PC-3 (cell line): ENCODE measurements at places on chromosomes 5 and 9.

GRCh38 chr9:131845305-131846298 lies 105.7 kb upstream of the RAPGEF1 start:
- H3K36me3 ChIP-seq, result no peaks in the 10 kb centered on the region
- H3K27me3 ChIP-seq, result no peaks in the 10 kb centered on the region
- DNase-seq, result no peak
- no peak overlapping the region for H3K4me3 ChIP-seq

GRCh38 chr5:77560677-77561263 lies 68.7 kb upstream of the WDR41 start:
- no peaks in the 10 kb centered on the region for H3K4me1 ChIP-seq
- H3K4me3 ChIP-seq, result no peak overlapping the region
- no peaks in the 10 kb centered on the region for H3K36me3 ChIP-seq
- no peak overlapping the region for H3K27ac ChIP-seq
- peaks cover 6% of the 10 kb centered on the region; the same call in 1 of the 2 replicates for H3K27me3 ChIP-seq
- peak; percentile 58 for DNase-seq

GRCh38 chr5:72470826-72471225 lies 36.4 kb downstream of the ZNF366 start:
- H3K27ac ChIP-seq, result no peak overlapping the region
- no peak overlapping the region for H3K4me3 ChIP-seq
- DNase-seq, result peak; percentile 83
- H3K4me1 ChIP-seq, result peaks cover 60% of the 10 kb centered on the region

DNA sequence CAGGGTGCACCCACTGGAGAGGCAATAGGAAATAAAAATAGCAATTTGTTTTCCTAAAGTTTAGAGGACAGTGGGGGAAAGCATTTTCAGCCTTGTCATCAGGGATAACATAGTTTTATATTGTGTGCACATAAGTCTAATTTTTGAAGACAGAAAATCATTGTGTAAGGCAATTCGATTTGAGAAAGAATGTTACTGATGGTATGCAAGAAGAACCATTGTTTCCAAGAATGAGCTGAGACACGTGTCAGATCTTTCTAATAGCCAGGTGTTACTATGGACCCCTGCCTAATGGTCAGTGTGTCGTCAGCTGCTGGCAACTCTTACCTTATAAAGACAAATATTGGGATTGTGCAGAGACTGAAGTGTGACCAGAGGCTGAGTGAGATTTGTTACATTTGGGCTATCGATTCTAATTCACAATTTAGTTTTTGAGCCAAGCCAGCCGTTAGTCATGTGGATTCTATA lies 67.1 kb upstream of the PPP2R2B start:
- no peaks in the 10 kb centered on the region for H3K36me3 ChIP-seq
- no peak for DNase-seq
- H3K27ac ChIP-seq, result no peak overlapping the region
- H3K4me1 ChIP-seq, result no peaks in the 10 kb centered on the region

DNA sequence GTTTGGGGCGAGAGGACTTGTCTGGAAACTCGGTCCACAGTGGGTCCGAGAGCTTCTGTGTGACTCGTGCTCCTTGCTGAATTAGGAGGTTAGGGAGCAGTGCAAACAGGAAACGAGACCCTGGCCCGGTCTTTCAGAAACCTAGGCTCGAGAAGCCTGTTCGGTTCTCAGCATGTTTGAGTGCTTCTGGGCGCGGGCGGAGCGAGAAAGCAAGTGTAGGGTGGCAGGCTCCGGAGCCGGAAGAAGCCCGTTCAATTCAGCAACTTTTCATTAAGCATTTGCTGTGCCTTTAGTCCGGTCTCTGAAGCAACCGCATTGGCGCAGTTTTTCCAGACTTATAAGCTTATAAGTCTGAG lies 547 bp downstream of the CLTA start:
- H3K4me3 ChIP-seq, result peak overlapping the region; percentile 96
- no peaks in the 10 kb centered on the region for H3K27me3 ChIP-seq
- peaks cover 17% of the 10 kb centered on the region for H3K4me1 ChIP-seq
- peaks cover 3% of the 10 kb centered on the region; the same call in 1 of the 2 replicates for H3K36me3 ChIP-seq
- H3K27ac ChIP-seq, result peak overlapping the region; percentile 66

DNA sequence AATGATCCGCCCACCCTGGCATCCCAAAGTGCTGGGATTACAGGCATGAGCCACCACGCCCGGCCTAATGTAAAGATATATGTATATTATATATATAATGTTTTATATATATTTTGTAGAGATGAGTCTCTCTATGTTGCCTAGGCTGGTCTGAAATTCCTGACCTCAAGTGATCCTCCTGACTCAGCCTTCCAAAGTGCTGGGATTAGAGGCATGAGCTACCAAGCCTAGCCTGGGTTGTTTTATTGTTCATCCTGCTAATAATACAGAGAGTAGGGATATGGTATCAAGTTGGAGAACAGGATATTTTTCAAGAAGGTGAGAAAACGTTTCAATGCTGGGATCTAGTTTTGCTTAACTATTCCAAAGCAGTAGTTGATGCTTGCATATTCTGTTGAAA lies 2.9 kb downstream of the SEC24A start:
- no peaks in the 10 kb centered on the region for H3K27me3 ChIP-seq
- no peak overlapping the region for H3K27ac ChIP-seq
- no peaks in the 10 kb centered on the region for H3K36me3 ChIP-seq
- H3K4me3 ChIP-seq, result no peak overlapping the region
- no peak for DNase-seq

DNA sequence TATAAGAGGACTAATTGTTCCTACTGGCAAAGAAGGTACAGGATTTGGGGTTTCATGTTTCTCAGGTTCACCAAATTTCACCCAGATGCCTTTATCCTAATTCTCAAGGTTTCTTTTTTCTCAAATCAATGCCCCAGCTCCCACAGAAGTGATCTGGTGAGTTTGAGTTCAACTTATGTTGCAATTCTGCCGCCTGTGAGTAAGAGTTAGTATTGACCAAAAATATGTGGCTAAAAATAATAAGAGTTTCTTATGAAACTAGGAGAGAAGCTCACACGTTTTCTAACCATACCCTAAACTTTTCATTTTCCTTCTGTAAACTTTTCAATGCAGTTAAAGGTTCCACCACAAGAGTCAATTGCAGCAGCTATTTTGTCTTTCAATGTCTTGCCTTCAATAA lies 15.1 kb downstream of the SLCO6A1 start:
- no peak overlapping the region for H3K4me3 ChIP-seq
- no peak overlapping the region for H3K27ac ChIP-seq
- peaks cover 35% of the 10 kb centered on the region for H3K27me3 ChIP-seq
- no peaks in the 10 kb centered on the region for H3K36me3 ChIP-seq
- no peaks in the 10 kb centered on the region for H3K4me1 ChIP-seq

- no peaks in the 10 kb centered on the region for H3K27me3 ChIP-seq
- no peak overlapping the region for H3K4me3 ChIP-seq
- peaks cover 13% of the 10 kb centered on the region for H3K4me1 ChIP-seq
- H3K36me3 ChIP-seq, result no peaks in the 10 kb centered on the region
- DNase-seq, result no peak
- H3K27ac ChIP-seq, result no peak overlapping the region
Observed at GRCh38 chr5:82816926-82817325, 260.3 kb downstream of the TMEM167A start.
